ENCODE measurements at places on chromosomes 2 and 18.

GRCh38 chr2:226755631-226756030 is 44.0 kb downstream of the IRS1 start:
- no peak for DNase-seq

- DNase-seq, result no peak
Measured at GRCh38 chr2:179952658-179953057, 54.4 kb downstream of the CWC22 start.

GRCh38 chr18:37403100-37403781 is 162.4 kb downstream of the CELF4 start:
- DNase-seq, result no peak

GRCh38 chr18:45657357-45658335 is 42.4 kb downstream of the SLC14A2 start:
- no peak for DNase-seq

DNA sequence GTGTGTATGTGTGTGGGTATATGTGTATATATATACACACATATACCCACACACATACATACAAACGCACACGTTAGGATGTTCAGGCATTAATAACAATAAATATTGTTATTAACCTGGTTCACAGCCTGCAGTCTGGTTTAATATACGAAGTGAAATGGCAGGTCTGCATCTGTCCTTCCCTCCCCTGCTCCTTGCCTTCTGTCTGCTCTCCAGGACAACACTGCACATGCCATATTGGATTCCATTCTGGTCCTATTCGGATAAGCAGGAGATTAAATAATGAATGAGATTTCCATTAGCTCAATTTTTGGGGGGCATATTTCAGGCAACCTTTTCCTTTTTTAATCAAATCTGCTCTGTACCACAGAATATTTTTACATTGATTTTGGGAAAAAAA is 158.0 kb downstream of the CELF4 start:
- DNase-seq, result no peak

DNA sequence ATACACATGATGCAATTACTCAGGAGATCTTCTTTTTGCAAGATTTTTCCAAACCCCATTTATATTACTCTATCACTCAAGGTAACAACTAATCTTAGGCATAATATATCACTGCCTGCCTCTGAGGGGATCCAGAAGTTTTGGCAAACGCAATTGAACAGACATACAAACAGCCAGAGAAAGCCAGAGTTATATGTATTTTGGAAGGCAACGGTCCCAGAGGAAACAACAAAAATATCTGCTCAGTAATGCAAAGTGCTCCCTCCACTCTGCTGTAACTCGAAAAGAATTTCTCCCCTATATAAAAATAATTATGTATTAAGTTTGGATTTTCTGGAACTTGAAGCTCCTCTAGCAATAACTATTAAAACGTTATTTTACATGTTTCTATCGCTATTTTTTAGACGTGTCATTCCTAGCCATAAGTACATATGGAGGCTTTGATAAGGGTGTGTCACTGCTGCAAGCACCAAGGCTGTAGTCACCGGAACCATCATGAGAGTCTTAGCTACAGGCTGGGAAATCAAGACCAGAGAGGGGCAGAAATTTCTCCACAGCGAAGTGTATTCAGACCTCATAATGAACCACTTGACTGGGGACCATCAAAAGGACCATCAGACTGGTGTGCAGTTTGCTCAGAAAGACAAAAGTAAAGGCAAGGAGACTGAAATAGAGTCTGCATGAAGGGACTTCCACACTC is 3.7 kb upstream of the GKN1 start:
- DNase-seq, result no peak

- DNase-seq, result no peak
Measured at GRCh38 chr2:232588680-232589585, 38.4 kb downstream of the EIF4E2 start.

GRCh38 chr2:234676783-234677450 is 180.0 kb upstream of the ARL4C start:
- no peak for DNase-seq

GRCh38 chr2:143473216-143473615 is 344.0 kb downstream of the ARHGAP15 start:
- no peak for DNase-seq

DNA sequence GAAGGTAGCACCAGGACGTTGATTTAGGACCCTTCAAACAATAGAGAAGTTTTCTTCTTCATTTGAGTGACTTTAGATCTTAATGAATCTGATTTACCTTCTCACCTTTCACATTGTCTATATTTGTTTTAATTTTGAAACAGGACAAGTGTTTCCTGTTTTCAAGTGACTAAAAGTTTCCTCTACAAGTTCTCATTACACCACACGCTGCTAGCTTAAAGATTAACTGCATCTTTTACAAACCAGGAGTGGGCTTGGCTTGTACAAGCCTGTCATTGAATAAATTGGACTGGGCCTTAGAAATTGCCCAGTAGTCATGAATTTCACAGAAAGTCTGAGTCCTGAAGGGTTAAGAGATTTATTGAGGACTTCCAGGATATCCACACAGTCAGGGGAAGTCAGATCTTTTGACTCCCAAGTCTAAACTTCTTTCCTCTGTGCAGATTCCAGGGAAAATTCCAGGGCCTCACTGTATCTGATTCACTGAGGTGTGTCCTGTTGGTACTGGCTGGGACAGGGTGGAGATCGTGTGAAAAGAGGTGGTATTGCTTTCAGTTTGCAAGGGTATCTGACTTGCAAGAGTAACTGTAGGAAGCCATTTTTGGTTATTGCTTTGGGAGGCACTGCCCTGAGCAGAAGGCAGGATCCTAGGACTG is 3.4 kb downstream of the SGPP2 start:
- DNase-seq, result no peak

GRCh38 chr2:11465110-11465484 is 864 bp downstream of the E2F6 start:
- no peak for DNase-seq
